ENCODE measurements at places on chromosomes 16 and 17.

DNA sequence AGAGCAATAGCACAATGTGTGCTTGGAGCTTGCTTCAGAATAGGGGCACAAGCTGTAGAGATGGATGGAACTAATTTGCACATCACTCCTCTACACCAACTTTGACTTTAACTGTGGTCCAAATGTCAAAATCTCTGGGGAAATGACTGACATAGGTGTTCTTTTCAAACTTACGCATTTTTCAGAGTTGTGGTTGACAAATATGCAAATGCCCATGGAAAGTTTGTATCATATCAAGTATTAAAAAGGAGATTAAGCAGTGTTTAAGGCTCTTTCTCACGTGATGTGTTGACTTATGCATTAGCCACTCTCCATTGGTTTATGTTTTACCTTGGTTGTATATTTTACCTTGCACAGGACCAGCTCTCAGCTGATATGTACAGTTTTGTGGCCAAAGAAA, 77.1 kb downstream of the ELAC2 start:
- DNase-seq: peak; percentile 8

DNA sequence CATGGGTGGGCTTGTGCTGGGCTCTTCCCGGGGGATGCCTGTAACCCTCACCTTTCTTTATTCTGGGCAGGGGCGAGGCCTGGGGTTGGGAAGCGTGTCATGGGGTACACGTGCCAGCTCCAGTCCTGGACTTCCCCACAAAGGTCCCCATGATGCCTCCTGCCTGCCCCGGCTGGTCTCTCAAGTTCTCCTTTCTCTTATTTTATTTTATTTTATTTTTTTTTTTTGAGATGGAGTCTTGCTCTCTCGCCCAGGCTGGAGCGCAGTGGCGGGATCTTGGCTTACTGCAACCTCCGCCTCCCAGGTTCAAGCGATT, 8.6 kb downstream of the ATP2A3 start:
- no peak for DNase-seq

DNA sequence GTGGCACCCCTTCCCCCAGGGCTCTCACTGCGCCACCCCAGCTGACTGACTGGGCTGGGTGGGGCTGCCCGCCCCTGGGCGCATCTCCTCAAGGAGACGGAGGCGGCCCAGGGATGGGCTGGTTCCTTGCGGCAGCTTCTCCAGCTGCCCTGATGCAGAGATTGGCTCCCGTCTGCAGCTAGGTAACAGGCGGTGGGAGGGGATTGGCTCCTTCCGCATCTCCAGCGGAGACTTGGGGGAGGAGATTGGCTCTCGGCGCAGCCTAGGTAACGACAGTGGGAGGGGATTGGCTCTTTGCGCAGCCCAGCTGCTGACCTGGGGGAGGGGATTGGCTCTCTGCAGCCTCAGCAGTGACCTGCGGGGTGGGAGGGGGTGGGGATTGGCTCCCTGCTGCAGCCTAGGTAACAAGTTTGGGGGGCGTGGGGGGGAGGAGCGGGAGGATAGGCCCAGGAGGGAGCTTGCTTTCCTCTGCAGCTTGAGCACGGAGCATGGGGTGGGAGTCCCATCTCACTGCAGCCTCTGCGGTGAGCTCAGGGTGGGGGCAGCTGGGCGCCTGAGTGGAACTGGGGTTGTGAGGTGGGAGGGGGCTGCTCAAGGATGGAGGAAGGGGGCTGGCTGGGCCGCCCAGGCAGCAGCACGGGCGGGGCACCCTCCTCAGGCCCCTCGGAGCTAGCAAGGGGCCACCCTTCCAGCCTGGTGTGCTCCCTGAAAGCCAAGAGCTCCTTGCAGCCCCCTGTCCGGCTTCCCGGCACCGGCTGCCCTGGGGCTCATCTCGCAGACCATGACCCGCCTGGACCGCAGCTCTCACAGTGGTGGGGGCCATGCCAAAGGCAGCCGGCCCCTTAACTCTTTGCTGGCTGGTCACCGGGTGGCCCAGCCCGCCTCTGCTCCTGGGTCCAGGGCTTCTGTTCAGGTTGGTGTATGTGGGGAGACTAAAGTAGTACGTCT, 6.4 kb downstream of the NFE2L1 start:
- peak; percentile 12 for DNase-seq

DNA sequence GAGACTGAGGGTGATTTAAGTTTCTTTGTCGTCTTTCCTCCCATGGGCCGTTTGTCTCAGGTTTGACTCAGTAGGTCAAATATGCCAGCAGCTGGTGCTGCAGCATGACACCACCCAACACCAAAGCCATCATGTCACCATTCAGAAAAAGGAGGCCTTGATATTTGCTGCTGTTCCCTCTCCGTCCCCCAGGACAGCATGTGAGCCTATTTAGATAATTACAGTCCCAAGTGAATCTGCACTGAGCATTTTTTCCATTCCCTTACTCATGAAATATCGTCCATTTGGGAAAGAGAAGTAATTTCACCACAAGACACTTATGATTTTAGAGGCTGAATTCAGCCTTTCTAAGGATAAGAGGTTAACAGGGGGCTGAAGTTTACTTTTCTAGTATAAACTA, 62.2 kb upstream of the ADORA2B start:
- DNase-seq: no peak

DNA sequence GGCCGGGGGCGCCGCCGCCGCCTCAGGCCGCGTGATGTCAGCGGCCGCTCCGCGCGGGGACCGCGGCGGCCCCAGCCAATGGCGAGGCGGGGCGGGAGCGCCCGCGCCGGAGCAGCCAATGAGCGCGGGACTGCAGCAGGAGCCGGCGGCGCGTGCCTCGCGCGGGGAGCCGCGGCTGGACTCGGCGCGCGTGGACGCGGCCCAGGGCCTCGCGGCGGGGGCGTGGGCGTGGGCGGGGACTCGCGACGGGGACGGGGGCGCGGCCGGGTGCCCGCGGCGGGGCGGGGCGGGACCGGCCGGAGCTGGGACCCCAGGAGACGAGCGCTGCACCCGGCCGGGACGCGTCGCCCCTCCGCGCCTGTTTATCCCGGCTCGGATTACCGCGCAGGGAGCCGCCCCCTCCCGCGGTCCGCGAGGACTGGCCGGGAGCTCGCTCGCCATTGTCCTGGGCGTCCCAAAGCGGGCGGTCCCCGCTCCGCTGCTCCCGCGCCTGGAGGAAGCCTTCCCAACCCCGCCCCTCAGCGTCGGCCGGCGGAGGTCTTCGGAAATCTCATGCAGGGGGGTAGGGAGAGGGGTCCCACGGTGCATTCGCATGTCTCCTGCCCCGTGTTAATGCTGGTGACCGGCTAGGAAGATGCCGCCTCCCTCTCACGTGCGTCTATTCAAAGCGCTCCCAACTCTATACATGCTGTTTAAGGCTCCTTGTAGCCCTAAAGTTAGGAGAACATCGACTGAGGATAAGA, at the start of gene RNF157:
Gene RNF157 (minus strand): TSS at position 33 of the 743 bp plus-strand sequence. CDS start 253 bp downstream, outside the sequence.
- peak; percentile 89 for DNase-seq

DNA sequence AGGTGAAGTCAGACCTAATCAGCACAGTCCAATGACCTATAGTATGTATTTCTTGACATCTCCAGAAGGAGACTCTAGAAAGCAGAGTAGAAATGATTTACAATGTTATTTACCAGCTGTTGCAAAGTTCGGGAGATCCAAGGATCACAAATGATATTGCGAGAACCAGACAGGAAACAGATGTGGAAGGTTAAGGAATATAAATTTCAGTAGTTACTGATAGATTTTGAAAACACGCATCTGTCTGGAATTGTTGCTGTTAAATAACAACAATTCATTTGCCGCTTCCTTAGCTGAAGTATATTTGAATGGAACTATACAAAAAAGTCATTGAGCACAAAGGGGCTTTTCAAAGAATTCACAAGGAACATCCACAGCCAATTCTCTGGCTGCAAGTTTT, 72.0 kb downstream of the STXBP4 start:
- DNase-seq: no peak

GRCh38 chr16:52497067-52497816, 49.7 kb downstream of the TOX3 start:
- DNase-seq: no peak

DNA sequence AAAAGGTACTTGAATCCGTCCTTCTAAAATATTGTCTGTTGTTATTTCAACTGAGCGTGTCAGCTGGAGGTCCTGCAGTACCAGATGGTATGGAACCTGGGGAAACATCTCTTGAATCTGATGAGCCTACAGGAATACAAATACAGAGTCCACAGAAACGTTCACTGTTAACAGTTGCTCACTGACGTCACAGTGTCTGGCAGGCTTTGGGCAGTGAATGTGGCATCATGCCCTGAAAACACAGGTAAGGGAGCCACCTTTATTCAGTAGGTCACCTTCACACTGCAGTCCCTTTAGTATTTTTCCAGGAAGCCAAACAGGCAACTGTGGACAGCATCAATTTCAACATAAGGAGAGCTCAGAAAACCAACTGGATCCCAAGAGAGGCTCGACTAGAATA, 56.1 kb downstream of the AMFR start:
- DNase-seq: no peak

GRCh38 chr17:4050971-4051370, 86.7 kb upstream of the ATP2A3 start:
- DNase-seq: no peak

DNA sequence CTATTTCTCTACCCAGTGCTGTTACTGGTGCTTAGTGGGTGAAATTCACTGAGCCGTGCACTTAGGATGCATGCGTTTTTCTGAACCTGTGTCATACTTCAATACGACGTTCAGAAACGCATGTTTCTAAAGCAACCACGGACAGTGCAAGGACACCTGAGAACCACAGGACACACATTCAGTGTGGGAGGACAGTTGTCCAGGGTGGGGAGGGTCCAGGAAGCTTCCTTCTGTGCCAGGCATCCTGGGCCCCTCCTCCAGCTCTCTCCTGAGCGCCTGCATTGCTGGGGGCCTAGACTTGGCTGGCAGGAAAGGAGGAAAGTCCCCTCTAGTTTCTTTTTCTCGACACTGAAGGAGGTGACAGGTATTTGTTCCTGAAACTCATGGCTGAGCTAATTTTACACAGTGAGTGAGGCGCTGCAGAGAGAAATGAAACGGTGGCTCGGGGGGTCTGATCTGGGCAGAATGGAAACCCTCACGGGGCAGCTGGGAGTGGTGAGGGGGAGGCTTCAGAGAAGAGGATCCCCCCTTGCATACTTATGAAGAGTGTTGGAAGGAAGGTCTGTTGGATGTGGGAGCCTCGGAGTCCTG, 89.9 kb downstream of the IRF8 start:
- DNase-seq: peak; percentile 75
